ENCODE measurements at places on chromosomes 12 and 14.

- DNase-seq: no peak
Measured at GRCh38 chr12:67042697-67043131, 226.4 kb upstream of the CAND1 start.

DNA sequence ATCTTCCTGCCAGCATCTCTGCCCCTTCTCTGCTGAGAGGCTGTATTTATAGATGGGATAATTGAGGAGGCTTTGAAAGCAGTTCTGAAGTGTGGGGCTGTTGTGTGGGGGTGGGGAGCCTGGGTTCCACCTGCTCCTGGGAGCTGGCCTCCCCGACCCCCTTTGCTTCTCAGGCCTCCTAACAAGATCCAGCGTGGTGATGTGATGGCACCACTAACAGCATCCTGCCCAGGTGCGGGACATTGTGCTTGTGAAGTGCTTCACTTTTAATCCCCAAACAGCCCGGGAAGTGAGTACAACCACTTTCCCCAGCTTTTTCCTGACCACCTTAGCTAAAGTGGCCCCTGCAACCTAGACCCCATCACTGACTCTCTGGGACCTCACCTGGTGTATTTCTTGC, 95.1 kb upstream of the NRXN3 start:
- DNase-seq: no peak

GRCh38 chr12:3119192-3119755, 42.1 kb downstream of the TSPAN9 start:
- peak; percentile 37 for DNase-seq

- no peak for DNase-seq
Measured at GRCh38 chr14:41607304-41607775, 664 bp downstream of the LRFN5 start.

DNA sequence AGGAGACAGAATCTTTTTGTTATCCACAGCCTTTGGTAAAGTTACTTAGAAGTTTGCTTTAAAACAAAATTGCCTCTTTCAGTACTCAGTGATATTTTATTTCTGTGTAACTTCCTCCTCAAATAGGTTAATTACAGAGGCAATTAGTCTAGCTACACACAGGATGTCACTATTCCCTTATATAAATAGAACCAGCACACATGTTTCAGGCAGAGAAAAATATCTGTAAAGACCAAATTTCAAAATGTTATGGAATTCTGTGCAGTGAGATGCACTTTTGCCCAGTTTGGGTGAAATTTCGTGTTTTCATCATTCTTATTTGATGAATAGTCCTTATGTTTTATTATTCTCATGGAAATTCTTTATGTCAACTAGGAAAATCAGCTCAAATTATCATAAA, 410.6 kb upstream of the SOX5 start:
- DNase-seq: no peak

DNA sequence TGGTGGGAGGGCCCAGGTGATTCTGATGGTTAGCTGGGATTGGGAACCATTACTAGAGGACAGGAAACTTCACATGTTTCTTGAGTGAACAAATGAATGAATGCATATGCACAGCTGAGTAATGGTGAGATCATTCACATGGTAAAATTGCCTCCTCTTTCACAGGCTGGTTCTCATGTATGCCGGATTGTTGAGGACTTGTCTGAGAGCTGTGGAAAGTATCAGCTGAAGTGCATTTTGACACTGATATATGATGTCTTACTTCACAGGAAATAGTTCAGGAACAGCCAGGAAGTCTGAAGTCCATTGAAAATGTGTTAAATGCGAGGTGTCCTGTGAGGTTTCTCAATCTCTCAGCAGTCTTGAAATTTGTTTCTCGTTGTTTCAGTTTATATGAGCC, 77.6 kb upstream of the DACT1 start:
- no peak for DNase-seq

DNA sequence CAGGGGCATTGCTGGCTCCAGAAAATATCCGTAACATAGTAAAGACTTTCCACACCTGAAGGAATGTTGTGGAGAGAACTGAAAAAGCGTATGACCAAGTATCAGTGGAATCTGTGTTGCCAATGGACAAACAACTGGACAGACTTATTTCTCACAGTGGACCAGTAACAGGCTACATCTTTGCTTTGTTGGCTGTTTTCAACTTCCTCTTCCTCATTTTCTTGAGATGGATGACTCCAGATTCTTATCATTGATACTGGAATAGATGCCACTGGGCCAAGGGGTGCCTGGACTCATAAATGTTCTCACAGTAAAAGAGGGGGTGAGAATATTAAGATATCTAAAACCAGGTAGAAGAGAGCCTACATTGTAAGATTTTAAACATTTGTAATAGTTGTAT, 6.4 kb downstream of the GAS2L3 start:
- no peak for DNase-seq

GRCh38 chr14:104819361-104819781, 18.5 kb downstream of the ZBTB42 start:
- no peak for DNase-seq

DNA sequence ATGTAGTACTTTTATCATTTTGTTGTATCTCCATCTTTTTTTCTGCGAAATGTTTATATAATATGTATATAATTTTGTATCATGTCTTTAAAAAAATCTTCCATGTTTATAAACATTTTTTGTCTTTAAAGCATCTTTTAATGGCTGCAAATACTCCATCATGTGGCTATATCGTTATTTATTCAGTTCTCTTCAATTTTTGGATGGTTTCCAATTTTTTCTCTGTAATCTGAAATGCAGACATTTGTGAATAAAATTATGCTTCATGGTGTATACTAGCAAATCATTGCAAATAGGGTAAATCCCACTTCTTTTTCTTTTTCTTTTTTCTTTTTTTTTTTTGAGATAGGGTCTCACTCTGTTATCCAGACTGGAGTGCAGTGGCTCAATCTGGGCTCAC, 54.0 kb downstream of the CPSF2 start:
- no peak for DNase-seq

- no peak for DNase-seq
Measured at GRCh38 chr14:22202313-22202712, 386.7 kb downstream of the DAD1 start.

- DNase-seq: peak; percentile 34
Measured at GRCh38 chr12:5505116-5505515, 73.2 kb downstream of the NTF3 start.

DNA sequence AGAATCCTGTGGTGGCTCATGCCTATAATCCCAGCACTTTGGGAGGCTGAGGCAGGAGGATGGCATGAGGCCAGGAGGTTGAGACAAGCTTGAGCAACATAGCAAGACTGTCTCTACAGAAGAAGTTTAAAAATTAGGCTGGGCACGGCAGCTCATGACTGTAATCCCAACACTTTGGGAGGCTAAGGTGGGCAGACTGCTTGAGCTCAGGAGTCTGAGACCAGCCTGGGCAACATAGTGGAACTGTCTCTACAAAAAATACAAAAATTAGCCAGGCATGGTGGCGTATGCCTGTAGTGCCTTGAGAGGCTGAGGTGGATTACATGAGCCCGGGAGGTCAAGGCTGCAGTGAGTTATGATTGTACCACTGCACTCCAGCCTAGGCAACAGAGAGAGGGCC, 998 bp upstream of the CYP27B1 start:
- no peak for DNase-seq

DNA sequence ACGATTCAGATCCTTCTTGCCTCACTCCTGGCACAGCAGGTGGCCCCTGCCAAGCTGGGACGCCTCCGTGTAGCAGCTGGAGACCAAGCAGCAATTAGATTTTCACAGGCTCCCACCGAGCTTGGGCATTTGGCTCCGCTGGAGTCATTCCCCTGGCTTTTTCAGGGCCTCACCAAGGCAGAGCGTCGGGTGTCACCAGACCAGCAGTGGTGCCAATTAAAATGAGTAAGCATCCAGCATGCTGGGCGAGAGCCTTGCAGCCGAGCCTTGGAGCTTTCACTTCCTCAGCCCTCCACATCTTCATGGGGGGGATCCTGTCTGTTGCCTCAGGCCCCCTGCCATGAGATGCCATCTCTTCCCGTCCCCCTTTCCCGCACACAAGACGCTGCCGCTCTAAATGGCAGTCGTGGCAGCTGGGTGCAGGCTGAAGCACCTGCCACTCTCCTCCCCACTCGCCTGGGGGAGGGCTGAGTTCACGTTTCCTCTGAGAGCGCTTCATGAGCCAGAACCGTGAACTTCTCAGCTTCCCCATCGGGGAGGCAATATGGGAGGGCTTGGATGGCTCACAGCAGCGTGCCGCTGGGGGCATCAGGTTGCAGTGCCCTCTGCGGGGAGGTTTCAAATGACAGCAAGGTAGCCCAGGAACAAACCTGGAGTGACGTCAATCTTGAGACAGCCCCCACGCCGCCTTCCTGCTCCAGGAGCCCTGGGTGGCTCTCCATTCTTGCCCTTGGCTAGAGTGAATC, 11.7 kb downstream of the TPCN1 start:
- DNase-seq: no peak

DNA sequence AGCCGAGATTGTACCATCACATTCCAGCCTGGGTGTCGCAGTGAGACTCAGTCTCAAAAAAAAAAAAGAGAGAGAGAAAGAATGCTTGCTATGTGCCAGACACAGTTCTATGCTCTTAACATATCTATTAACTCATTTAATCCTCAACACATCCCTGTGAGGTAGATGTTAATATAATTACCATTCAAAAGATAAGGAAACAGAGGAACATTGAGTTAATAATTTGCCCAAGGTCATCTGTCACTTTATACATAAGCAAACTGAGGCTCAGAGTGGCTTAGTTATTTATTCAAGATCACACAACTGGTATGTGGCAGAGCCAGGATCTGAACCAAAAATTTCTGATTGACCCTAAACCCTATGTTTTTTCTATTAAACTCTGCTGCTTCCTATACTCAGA, 116.1 kb upstream of the BCAT1 start:
- no peak for DNase-seq

- DNase-seq: no peak
Measured at GRCh38 chr12:125351788-125352187, 286.6 kb downstream of the AACS start.

- DNase-seq: no peak
Measured at GRCh38 chr12:43267818-43268217, 284.2 kb downstream of the ADAMTS20 start.

Data from ecto neural progenitor cell (in vitro differentiated cells).